Small intestine (tissue), 16 donors: ENCODE measurements at places on chromosomes 13 and 19. TPM values are rescaled to one million over a fixed set of nuclear protein-coding genes. Genes with fewer than 3 reads are reported as not detected.

- DNase-seq: no peak
- H3K4me3 ChIP-seq: no peak overlapping the region
- no peaks in the 10 kb centered on the region for H3K36me3 ChIP-seq
- H3K4me1 ChIP-seq: no peaks in the 10 kb centered on the region
- no peak overlapping the region for H3K27ac ChIP-seq
- H3K27me3 ChIP-seq: no peaks in the 10 kb centered on the region
Observed at GRCh38 chr13:29143847-29144246, 323.7 kb downstream of the MTUS2 start.

The CCDC70 gene
- polyA plus RNA-seq: not detected

DNA sequence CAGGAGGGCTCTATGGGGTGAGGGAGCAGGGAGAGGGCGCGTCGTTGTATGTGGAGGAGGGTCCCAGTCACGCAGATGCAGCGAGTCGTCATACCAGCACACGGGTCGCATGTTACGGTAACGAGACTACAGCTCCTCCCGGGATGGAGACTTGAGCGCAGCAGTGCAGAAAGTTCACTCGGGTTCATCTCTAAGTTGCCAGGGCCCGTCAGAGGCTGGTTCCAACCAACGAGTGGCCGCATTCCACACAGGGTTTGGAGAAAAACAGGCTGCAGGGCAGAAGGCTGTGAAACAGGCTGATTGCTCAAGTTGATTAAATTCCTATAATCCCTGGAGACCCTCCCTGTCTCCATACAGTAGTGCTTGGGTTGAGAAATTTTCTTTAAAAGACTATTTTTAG lies 21.9 kb upstream of the TTYH1 start:
- DNase-seq: no peak
- H3K27ac ChIP-seq: no peak overlapping the region
- no peaks in the 10 kb centered on the region for H3K4me1 ChIP-seq
- no peaks in the 10 kb centered on the region for H3K36me3 ChIP-seq
- H3K27me3 ChIP-seq: no peaks in the 10 kb centered on the region
- H3K4me3 ChIP-seq: no peak overlapping the region

- peak; percentile 79 for DNase-seq
- no peaks in the 10 kb centered on the region for H3K4me1 ChIP-seq
- no peaks in the 10 kb centered on the region for H3K27me3 ChIP-seq
- peaks cover 49% of the 10 kb centered on the region for H3K36me3 ChIP-seq
- no peak overlapping the region for H3K4me3 ChIP-seq
Observed at GRCh38 chr19:6412447-6413091, 12.0 kb downstream of the KHSRP start.

The FBN3 gene
- polyA plus RNA-seq: 0.04 TPM

The ZNF737 gene
- polyA plus RNA-seq: 27.2 TPM

DNA sequence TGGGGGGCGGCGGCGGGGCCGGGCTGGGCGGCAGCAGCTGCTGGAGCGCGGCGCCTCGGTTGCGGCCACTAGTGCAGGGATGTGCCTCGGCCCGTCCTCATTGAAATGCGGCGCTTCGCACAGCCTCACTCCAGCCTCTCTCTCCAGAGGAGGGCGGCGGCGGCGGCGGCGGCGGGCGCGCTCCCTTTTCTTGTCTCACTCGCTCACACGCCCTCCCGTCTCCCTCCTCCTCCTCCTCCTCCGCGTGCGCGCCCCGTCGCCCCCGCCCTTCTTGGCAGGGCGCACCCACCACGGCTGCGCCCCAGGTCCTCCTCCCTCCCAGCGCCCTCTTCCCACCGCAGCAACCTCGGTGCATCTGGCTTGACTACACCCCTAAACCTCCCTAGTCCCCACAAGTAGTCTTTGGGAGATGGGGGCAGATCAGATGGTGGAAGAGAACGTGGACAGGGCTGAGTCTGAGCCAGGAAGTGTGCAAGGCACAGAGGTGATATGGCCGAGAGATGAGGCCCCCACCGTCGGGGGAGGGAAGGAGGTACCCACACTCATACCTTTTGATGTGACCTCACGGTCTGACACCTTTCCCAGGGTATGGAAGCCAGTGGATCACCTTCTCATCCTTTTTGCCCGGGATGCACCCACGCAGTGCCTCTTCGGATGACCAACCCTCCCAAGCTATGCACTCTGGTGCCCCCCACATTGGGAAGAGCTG lies at the start of gene DCLK1:
DCLK1 (minus strand) TSS at position 161 of the 709 bp plus-strand sequence.
- H3K4me3 ChIP-seq: no peak within 1 kb of the TSS
- peak; percentile 21 for DNase-seq
- H3K36me3 ChIP-seq: no peaks in the 10 kb centered on the region
- no peaks in the 10 kb centered on the region for H3K27me3 ChIP-seq

DNA sequence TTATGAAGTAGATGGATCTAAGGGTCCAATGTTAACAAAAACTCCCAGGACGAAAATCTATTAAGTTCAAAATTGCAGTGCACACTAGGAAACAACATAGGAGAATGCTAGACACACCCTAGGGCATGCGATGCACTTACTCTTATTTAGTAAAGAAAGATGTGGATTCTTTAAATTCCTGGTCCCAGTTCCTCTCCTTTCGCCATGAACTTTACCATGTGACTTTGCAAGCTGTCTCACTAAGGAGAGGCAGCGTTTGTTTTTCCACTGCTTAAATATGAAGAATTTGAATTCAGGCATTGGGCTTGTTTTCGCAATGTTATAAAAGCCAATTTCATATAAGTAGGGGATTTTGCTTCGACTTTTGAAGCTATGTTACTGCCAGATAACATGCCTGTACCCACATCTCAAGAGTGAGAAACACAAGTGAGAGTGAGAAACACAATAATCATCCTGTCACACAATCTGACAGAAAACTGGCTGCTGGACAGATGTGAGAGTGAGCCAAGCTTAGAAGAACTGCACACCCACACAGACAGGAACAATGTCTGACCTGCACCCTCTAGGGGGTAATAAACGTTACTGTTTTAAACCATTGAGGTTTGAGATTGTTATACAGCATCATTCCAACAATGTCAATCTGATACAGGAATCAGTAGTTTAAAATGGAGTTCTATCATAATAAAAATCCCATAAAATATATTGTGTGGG lies 1308.4 kb downstream of the SLITRK5 start:
- no peak overlapping the region for H3K4me3 ChIP-seq
- no peak for DNase-seq
- H3K27me3 ChIP-seq: no peaks in the 10 kb centered on the region
- H3K4me1 ChIP-seq: no peaks in the 10 kb centered on the region
- H3K36me3 ChIP-seq: no peaks in the 10 kb centered on the region
- no peak overlapping the region for H3K27ac ChIP-seq

- peaks cover 17% of the 10 kb centered on the region for H3K4me1 ChIP-seq
- no peaks in the 10 kb centered on the region for H3K27me3 ChIP-seq
- no peak for DNase-seq
- no peak overlapping the region for H3K27ac ChIP-seq
- H3K4me3 ChIP-seq: no peak overlapping the region
Observed at GRCh38 chr19:46907880-46908279, 47.1 kb downstream of the ARHGAP35 start.
